ENCODE measurements at places on chromosomes 1 and 21. TPM values are rescaled to one million over a fixed set of nuclear protein-coding genes. Genes with fewer than 3 reads are reported as not detected.

Gene RHCE
- total RNA-seq, result not detected

Gene DOCK7
- total RNA-seq, result 14.4 TPM

Gene PIGC
- total RNA-seq, result 37.6 TPM

Gene LCE1D
- not detected for total RNA-seq

Gene FCRLB
- total RNA-seq, result 1.6 TPM

Gene ASCL5
- 0.11 TPM for total RNA-seq

Gene CLDN8
- total RNA-seq, result not detected

Gene EPHA10
- total RNA-seq, result 1.4 TPM

Gene SPATA21
- total RNA-seq, result 0.04 TPM

Gene ATP1A4
- not detected for total RNA-seq

Gene KCNAB2
- total RNA-seq, result 8.5 TPM

Gene L1TD1
- total RNA-seq, result not detected

Gene LAD1
- 2.2 TPM for total RNA-seq

Gene BCL2L15
- total RNA-seq, result 0.35 TPM

Gene TSHB
- total RNA-seq, result not detected

Gene CCDC17
- 0.21 TPM for total RNA-seq

Gene BATF3
- 24.8 TPM for total RNA-seq

Gene SPRR1A
- total RNA-seq, result not detected

Gene KRTAP19-3
- total RNA-seq, result not detected

Gene RASSF5
- total RNA-seq, result 1.1 TPM

Gene AP4B1
- 7.4 TPM for total RNA-seq

Gene PRKAA2
- 2.0 TPM for total RNA-seq

Data from A549 treated with dexamethasone at 1 μM for 4 hours (cell line).